ENCODE measurements at places on chromosomes 4 and X. TPM values are rescaled to one million over a fixed set of nuclear protein-coding genes. Genes with fewer than 3 reads are reported as not detected.

Gene SLC26A1
- 1.7 TPM for total RNA-seq

Gene FRMD7
- not detected for total RNA-seq

DNA sequence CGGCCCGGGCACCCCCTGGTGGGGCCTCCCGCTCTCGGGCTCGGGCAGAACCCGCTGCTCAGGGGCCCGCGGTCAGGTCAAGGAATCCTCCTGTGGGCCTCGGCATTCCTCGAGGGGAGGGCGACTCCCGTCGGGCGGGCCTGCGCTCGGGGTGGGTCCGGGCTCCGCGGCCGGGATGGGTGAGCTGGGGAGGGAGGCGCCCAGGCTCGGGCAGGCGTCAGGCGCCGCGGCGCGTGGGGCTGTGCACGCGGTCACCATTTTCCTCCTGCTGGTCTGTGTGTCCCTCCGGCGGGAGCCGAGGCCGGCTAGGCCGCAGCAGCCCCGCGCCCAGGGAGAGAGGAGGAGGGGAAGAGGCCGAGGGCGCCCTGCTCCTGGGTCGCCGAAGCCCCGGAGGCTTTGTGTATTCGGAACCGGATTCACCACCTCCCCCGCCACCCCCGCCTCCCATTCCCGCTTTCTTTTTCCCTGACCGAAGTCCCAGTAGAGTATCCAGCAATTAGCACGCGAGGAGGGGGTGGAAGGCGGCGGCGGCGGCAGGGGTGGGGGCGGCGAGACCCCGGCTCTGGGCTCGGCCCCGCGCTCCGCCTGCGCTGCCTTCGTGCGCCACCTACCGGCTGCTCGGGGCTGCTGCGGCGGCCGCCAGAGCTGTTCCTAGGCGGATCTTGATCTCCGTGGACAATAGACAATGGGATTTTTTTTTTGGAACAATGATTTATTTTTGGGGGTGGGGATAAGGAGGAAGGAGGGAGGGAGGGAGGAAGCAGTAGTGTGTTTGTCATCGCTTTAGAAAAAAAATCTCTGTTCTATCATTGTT lies 99.0 kb upstream of the MAML3 start:
- no peaks in the 10 kb centered on the region for H3K36me3 ChIP-seq
- H3K27ac ChIP-seq: peak overlapping the region; percentile 88
- DNase-seq: peak; percentile 78
- no peaks in the 10 kb centered on the region for H3K27me3 ChIP-seq
- peak overlapping the region; percentile 52 for H3K4me3 ChIP-seq
- peaks cover 15% of the 10 kb centered on the region for H3K4me1 ChIP-seq

GRCh38 chr4:74953647-74954046 lies 20.7 kb downstream of the PARM1 start:
- H3K27me3 ChIP-seq: no peaks in the 10 kb centered on the region
- no peak overlapping the region for H3K4me3 ChIP-seq
- no peak for DNase-seq
- peaks cover 7% of the 10 kb centered on the region for H3K4me1 ChIP-seq
- H3K27ac ChIP-seq: no peak overlapping the region

GRCh38 chrX:153585827-153586226 lies 13.1 kb downstream of the CCNQ start:
- no peak overlapping the region for H3K27ac ChIP-seq
- DNase-seq: no peak
- H3K36me3 ChIP-seq: no peaks in the 10 kb centered on the region
- no peaks in the 10 kb centered on the region for H3K4me1 ChIP-seq
- H3K4me3 ChIP-seq: no peak overlapping the region

DNA sequence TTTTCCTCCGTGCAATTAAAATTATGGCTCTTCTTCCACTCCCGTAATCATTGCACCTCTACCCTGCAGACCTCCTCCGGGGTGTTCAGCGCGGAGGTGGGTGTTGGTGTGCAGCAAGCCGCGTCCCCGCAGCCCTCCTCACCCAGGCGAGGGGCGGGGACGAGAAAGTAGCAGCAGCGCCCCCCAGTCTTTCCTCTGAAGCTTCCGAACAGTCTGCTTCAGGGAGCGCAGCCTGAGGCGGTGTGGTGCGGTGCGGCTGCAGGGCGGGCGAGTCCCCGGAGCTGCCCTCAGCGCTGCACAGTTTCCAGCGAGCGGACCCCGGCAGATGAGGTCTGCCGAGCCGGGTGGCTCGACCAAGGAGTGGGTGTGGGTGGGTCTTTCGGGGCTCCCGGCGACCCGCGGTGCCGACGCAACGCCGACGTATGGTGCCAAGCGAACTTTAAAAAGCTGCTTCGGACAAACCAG lies at the start of gene FRAS1:
Gene FRAS1 (plus strand): TSS at position 189 of the 465 bp plus-strand sequence. CDS start 687 bp downstream, outside the sequence.
- peaks cover 33% of the 10 kb centered on the region for H3K27me3 ChIP-seq
- DNase-seq: peak; percentile 18
- H3K27ac ChIP-seq: peak within 1 kb of the TSS; percentile 69
- no peaks in the 10 kb centered on the region for H3K4me1 ChIP-seq

DNA sequence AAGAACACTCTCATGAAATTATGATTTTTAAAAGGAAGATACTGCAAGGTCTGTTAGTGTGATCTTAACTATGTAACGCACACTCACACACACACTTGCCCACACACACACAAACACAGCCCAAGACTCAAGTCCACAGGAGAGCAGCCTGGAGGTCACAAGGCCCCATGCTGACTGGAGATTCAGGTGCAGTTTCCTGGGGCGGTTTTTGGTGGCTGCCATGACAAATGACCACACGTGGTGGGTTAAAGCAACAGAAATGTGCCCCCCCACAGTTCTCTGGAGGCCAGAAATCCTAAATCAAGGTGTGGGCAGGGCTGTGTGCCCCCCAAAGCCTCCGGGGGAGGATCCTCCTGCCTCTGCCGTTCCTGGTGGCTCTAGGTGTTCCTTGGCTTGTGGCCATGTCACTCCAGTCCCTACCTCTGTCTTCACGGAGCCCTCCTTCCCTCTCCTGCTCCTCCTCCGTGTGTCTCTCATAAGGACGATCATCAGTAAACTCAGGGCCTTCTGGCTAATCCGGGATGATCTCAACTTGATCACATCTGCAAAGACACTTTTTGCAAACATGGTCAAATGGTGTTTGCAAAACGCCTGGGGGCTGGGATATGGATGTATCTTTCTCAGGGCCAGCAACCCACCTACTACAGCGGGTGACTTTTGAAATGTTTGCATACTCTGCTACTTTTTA lies 9.7 kb upstream of the HTRA3 start:
- H3K27ac ChIP-seq: no peak overlapping the region
- no peaks in the 10 kb centered on the region for H3K36me3 ChIP-seq
- no peak for DNase-seq

DNA sequence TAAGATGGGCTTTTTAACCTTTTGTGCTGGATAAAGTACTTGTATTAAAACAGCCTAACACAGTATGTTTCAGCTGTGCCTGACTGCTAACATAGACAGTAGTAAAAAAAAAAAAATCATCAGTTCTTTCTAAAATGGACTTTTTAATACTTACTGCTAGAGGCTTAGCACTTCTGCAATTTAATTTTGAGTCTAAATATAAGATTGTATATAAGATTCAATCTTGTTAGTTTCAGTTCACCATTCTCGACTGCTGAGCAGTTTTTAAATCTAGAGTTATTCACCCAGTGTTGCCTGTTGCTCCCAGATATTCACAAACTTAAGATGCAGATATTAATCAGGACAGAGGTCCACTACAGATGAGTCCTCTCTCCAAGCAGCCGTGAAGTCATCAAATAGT lies 6.8 kb downstream of the PLA2G12A start:
- H3K36me3 ChIP-seq: no peaks in the 10 kb centered on the region
- H3K4me1 ChIP-seq: no peaks in the 10 kb centered on the region
- no peaks in the 10 kb centered on the region for H3K27me3 ChIP-seq
- no peak overlapping the region for H3K4me3 ChIP-seq
- H3K27ac ChIP-seq: no peak overlapping the region

GRCh38 chr4:45078201-45078600 lies 351.8 kb upstream of the GNPDA2 start:
- H3K27ac ChIP-seq: no peak overlapping the region
- no peak overlapping the region for H3K4me3 ChIP-seq
- H3K27me3 ChIP-seq: no peaks in the 10 kb centered on the region
- no peaks in the 10 kb centered on the region for H3K4me1 ChIP-seq
- H3K36me3 ChIP-seq: no peaks in the 10 kb centered on the region

GRCh38 chrX:40867352-40867751 lies 132.0 kb upstream of the MED14 start:
- no peaks in the 10 kb centered on the region for H3K27me3 ChIP-seq
- no peaks in the 10 kb centered on the region for H3K36me3 ChIP-seq
- peak overlapping the region; percentile 2 for H3K27ac ChIP-seq
- no peak overlapping the region for H3K4me3 ChIP-seq

DNA sequence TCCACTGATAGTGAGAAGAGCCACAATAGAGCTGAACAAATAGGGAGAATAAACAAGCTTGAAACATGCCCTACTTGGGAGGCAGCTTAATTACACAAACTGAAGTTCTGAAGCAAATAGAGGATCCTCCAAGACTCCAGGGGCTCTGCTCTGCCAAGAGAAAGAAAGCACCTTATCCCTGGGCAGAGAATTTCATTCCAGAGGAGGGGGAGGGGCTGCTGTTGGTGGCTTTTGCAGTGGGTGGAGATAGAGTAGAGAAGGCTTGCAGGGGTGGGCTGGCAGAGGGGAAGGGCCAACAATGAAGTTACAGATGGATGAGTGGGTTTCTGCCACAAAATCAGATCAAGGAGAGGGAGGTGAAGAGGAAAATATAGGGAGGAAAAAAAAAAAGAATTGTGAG lies 1.0 kb upstream of the LPAR4 start:
- H3K4me3 ChIP-seq: no peak overlapping the region
- no peaks in the 10 kb centered on the region for H3K27me3 ChIP-seq
- no peaks in the 10 kb centered on the region for H3K36me3 ChIP-seq
- no peaks in the 10 kb centered on the region for H3K4me1 ChIP-seq
- no peak overlapping the region for H3K27ac ChIP-seq
- DNase-seq: no peak

DNA sequence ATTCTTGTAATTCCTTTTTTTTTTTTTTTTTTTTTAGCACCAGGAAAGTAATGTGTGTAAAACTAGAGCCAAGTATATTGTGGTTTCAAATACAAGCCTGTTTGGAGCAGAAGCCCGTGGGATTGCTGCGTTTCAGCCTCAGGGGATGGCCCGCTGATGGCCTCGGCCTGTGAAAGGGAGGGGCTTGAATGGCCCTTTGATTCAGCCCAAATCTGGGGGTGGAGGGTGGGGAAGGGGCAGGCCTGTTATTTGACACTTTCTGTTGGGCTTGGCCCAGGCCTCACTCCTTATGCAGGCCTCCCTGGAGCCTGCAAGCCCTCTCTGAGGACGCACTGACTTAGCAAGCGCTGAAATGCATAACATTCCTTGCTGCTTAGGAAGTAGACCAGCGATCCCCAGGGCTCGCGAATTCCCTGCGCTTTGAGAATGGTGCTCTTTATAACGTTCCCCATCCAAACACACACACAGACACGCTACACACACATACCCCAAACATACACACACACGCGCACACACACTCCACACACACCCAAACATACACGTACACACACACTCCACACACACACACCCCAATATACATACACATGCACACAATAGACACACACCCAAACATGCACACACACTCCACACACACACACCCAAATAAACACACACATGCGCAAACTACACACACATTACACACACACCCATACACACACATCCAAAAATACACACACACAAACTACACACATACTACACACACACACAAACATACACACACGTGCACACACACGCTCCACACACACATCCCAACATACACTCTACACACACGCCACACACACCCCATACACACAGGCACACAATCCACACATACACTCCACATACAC lies 29.6 kb downstream of the TLR10 start:
- peak; percentile 62 for DNase-seq
- H3K4me3 ChIP-seq: no peak overlapping the region
- peak overlapping the region; percentile 58 for H3K27ac ChIP-seq
- H3K36me3 ChIP-seq: no peaks in the 10 kb centered on the region

DNA sequence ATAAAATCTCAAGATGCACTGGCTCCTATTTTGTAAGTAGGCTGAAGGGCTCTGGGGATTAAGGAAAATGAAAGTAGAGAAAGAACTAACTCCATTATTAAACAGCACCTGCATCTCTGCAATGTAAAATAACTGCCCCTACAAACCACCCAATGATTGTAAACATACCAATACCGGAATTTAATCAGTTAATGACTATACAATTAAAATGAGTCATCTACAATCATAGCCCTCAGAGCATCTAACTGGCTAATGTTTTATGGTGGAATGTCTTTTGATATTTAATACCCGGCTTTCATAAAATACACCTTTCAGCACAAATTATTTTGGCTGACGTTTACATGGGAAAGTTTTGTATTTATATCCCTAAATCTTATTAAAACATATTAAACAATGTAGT lies 142.3 kb downstream of the PAPSS1 start:
- no peak overlapping the region for H3K4me3 ChIP-seq
- no peaks in the 10 kb centered on the region for H3K4me1 ChIP-seq
- no peaks in the 10 kb centered on the region for H3K36me3 ChIP-seq
- no peak for DNase-seq

DNA sequence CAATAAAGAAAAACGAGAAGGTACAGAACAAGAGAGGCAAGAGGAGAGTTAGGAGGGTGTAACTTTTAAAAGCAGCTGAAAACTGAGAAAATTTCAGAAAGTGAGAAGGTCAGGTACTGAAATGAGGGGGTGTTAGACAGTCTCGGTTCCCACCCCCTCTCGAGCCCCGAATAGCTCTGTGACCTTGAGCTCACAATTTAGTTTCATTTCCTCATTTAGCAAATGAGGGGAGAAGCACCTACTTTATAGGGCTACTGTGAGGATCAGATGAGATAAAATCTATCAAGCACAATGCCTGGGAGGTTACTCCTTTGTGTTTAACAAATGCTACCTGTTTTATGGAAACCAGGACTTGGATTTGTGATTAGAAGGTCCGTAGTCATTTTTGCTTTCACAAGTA lies 4.9 kb downstream of the UGT8 start:
- no peaks in the 10 kb centered on the region for H3K36me3 ChIP-seq
- peaks cover 18% of the 10 kb centered on the region for H3K4me1 ChIP-seq
- H3K27me3 ChIP-seq: peaks cover 4% of the 10 kb centered on the region
- H3K27ac ChIP-seq: peak overlapping the region; percentile 51
- no peak overlapping the region for H3K4me3 ChIP-seq
